Dermis microvascular lymphatic vessel endothelial cell (primary cell): ENCODE measurements at places on chromosomes 4 and X.

GRCh38 chrX:70124678-70125077 lies 8.6 kb upstream of the IGBP1 start:
- DNase-seq: no peak

DNA sequence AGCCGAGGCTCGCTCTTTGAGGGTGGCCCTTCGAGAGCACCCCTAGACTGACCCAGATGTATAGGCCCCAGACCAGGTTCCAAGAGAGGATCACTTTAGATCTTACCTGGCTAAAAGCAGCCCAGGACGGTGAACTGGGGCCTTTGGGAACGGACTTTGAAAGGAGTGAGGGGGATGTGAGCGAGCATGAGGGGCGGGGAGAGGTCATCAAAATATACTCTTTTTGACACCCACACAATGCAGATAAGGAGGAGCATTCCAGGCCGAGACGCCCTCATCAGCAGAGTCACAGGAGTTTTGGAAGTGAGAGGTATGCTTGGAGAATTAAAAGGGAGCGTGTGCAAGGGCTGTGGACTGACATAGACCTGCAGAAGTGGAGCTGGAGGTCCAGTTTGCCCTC lies 528 bp downstream of the NSDHL start:
- DNase-seq: no peak

DNA sequence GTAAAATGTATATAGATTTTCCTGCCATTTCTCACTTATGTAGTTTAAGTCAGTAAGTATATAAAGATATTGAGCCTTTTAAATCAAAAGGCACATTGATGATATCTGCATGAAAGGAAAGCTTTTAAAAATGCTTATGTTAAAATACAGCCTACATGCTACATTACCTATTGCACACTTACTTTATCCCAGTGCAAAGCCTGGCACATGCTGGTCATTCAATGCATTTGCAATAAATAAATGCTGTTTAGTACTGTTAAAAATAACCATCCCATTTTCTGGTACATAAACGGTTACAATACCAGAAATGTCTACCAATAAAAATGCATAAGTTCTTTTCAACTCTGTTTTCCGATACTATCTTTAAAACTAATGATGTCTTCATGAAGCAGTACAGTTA lies 22.1 kb upstream of the SPATA4 start:
- DNase-seq: no peak

GRCh38 chrX:145735036-145735435 lies 82.6 kb upstream of the SLITRK2 start:
- no peak for DNase-seq

GRCh38 chrX:154730253-154730891 lies 20.5 kb downstream of the GAB3 start:
- peak; percentile 94 for DNase-seq

- no peak for DNase-seq
These were observed 329 bp downstream of the TBC1D14 start for GRCh38 chr4:6909970-6910339.

GRCh38 chr4:119477412-119478053 lies 151.1 kb downstream of the PDE5A start:
- DNase-seq: no peak

- peak; percentile 33 for DNase-seq
These were observed 56.7 kb upstream of the HGFAC start for GRCh38 chr4:3384771-3385710.

DNA sequence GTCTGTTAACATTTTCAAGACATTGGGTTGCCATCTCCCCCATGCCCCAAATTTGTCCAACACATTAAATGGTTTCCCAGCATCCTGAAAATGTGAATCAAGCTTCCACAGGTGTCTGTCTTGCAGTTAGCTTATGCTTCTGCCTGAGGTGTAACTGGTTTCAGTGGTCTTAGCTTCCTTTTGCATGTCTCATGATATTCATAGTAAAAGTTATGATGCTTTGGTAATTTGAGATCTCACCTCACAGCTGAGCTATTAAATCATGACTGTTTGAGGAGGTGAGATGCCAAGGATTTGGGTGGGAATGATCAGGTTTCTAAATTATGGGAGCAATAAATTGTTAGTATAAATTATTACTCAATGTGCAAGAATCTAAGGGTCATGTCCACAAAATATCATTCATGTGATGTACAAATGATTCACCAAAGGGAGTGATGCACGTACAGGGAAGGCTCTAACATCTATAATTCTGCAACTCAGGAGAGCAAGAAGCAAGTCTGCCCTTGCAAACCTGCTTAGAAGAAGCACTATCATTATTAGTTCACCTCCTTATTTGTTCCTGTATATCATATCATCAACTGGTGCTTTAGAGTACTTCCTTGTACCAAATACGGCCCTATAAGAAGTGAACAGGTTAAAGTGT lies 17.1 kb upstream of the RAI2 start:
- DNase-seq: no peak

- no peak for DNase-seq
These were observed 86.3 kb downstream of the ZNF827 start for GRCh38 chr4:145852256-145852839.

GRCh38 chr4:23932901-23933308 lies 43.1 kb upstream of the PPARGC1A start:
- no peak for DNase-seq

GRCh38 chr4:152534541-152535359 lies 1.1 kb downstream of the FBXW7 start:
- DNase-seq: no peak

- DNase-seq: no peak
These were observed 37.3 kb upstream of the TRIM2 start for GRCh38 chr4:153166716-153167501.

- DNase-seq: no peak
These were observed 464.3 kb downstream of the GRXCR1 start for GRCh38 chr4:43356786-43357185.

GRCh38 chrX:130393451-130394074 lies 8.1 kb upstream of the GPR119 start:
- peak; percentile 12 for DNase-seq

- DNase-seq: no peak
These were observed 1015.3 kb downstream of the ARAP2 start for GRCh38 chr4:35229021-35229420.

- peak; percentile 60 for DNase-seq
These were observed 9.7 kb upstream of the SRD5A3 start for GRCh38 chr4:55336138-55337034.

DNA sequence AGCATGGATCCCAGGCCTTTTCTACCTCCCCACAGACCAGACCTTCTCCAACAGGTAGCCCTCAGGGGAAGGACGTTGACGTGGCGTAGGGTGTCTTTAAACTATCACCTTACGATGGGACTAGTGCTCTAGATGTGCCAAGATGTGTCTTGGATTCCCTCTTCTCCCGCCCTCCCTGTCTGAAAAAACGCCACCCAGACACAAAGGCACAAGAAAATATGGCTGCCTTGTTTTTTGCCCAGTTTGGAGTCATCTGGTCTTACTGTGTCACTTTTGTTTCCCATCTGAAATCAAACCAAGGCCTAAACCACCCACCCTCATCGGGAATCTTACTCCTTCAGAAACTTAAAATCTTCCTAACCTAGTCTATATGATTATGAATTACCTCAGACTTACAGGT lies 235.4 kb downstream of the OR13H1 start:
- no peak for DNase-seq

GRCh38 chr4:7023486-7023885 lies 19.7 kb upstream of the TADA2B start:
- DNase-seq: no peak

DNA sequence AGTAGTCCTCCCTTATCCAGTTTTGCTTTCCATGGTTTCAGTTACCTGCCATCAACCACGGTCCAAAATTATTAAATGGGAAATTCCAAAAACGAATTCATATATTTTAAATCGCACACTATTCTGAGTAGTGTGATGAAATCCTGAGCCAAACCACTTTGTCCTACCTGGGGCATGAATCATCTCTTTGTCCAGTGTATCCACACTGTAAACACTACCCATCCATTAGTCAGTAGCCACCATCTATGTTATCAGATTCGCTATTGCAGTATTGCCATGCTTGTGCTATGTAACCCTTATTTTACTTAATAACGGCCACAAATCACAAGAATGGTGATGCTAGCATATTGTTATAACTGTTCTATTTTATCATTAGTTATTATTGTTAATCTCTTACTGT lies 704.6 kb downstream of the SMARCA1 start:
- DNase-seq: no peak

DNA sequence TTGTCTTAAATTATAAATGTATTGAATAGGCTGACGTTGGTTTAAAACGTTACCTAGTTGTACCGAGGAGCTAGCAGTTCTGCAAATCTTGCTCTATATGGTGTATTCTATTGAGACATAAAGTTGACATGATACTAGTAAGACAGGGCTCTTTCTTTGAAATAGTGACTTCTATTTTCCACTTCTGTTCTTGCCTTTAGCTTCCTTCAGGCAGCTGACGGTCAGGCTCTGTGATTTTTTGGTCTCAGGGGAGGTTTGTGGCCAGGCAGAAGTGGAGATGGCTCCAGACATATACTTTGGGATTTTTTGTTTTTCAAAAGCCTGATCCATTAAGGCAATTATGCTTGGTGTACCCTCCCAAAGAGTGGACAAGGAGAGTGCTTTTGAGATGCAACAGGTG lies 95.2 kb downstream of the SLC34A2 start:
- no peak for DNase-seq

- peak; percentile 10 for DNase-seq
These were observed 14.5 kb upstream of the DACH2 start for GRCh38 chrX:86133761-86134160.

- no peak for DNase-seq
These were observed 2.0 kb upstream of the CXorf66 start for GRCh38 chrX:139967300-139967699.

- DNase-seq: no peak
These were observed 862.0 kb downstream of the PCDH18 start for GRCh38 chr4:136670265-136670664.

GRCh38 chrX:48924270-48924669 lies 5.4 kb upstream of the PIM2 start:
- no peak for DNase-seq

GRCh38 chr4:118758293-118758692 lies 73.1 kb downstream of the METTL14 start:
- DNase-seq: no peak

- DNase-seq: no peak
These were observed 121.6 kb upstream of the STK26 start for GRCh38 chrX:131901546-131901945.

- DNase-seq: no peak
These were observed 16.3 kb downstream of the PPP2R3B start for GRCh38 chrX:370244-370962.

DNA sequence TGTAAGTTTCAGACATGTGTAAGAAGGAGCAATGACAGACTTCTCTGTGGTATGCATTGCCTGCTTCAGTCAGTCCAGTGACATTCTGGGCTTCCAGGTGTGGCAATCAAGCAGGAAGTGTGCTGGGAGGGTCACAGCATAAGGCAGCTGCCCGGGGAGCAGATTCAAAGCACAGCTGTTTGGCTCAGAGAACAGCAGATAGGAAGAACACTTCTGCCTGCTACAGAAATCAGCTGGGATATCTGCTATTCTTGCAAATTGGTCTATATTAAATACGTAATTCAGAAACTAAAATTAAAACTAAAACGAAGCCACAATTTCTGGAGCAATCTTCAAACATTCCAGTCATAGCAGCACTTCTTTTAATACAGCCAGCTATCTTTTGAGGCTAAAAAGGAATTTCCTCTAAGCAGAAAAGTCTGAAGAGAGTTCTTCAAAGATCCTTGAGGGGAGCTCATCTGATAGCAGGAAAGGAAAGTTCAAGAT lies 47.5 kb upstream of the GALNT7 start:
- peak; percentile 38 for DNase-seq

DNA sequence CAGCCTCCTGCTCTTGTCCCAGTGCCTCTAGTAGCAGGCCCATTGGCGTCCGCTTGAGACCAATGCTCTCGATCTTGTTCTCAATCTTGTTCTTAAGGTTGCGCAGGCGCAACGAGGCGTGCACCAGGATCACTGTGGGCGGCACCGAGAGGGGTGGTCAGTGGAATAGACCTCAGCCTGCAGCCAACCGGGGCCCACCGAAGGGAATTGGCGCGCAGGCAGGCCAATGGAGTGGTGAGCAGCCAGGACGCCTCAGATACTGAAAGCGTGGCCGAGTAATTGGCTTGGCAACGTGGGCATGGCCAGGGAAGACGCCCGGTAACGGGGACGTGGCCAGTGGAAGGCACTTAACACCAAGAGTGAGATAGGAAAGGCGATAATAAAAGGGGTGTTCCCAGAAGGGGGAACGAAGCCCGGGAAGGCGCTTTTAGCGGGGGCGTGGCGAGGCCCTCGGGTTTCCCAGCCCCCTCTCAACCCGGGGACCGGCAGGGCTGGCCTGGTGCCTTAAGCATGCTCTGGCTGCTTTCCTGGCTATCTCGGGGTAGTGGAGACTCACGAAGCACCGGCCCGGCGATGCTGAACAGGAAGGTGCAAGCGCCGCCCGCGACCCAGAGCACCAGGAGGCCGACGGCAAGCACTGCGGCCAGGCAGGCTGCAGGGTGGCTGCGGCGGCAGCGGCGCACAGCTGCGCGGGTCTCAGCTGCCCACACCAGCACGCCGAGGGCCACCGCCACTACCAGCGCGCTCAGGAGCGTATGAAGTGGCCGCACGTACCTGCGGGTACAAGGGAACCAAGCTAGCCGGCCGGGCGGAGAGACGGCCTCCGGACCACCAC lies 1.7 kb downstream of the PRAF2 start:
- no peak for DNase-seq
